ENCODE measurements at places on chromosomes 11 and 22.

DNA sequence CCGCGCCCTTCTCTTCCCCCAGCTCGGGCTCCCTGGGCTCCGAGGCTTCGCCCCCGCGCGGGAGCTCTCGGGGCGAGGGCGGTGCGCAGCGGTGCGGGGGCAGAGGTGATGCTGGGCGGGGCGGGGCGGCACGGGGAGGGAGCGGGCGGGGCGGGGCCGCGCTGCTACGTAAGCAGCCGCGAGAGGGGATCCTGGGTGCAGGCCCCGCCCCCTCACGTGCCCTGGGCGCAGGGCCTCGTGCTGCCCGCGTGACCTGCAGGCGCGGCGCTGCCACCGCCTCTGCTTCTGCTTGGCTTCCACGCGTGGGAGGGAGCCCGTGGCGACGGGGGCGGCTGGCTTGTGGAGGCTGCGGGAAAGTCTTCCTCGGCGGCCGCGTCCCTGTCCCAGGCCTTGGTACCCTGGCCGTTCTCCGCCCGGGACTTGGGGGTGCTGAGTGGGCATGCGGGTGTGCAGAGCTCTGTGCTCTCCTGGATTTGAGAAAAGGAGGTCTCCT, 132.6 kb upstream of the HSD17B12 start:
- no peak for DNase-seq

DNA sequence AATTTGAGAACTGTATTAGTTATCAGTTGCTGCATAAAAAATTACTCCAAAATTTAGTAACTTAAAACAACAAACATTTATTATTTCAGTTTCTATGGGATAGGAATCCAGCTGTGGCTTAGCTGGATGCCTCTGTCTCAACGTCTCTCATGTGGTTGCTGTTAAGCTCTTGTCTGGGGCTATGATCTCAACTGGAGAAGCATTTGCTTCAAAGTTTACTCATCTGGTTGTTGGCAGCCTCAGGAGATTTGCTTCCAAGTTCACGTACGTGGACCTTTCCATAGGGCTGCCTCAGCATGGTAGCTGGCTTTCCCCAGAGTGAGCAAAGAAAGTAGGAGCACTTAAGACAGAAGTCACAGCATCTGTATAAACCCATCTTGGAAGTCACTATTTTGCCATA, 144.9 kb upstream of the SESN3 start:
- no peak for DNase-seq

DNA sequence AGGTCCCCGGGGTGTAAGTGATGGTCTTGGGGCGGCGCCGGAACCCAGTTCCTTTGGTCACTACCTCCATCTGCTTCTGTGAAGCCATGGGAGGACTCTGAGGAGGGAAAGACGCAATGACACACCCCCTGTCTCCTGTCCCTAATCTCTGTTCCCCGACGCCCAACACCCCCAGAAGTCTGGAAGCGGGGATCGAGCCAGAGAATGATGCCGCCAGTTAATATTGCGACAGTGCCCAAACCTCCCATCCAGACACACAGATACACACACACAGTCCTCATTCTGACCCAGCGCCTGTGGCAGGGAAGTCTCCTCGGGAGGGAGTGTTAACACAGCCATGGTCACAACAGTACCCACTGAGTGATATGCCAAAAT, 352 bp downstream of the C22orf23 start:
- no peak for DNase-seq

DNA sequence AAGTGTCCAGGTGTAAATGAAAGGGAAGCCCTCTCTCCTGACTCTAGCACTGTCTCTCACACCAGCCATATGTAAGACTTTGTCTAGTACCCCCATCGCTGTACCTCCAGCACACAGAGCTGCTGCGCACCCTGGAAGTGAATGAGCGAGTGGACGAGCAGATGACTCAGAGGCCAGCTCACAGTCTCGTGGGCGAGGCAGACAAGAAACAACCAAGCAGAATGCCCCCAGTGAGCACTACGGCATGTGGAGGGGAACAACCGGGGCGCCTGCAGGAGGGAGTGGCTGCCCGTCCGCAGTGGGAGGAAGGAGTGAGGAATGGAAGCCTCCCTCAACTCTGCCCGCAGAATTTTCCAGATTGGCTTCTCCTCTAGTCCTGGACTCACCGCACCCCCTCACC, 46.4 kb downstream of the MCM5 start:
- no peak for DNase-seq

- no peak for DNase-seq
Observed at GRCh38 chr11:22674470-22675439, 8.3 kb downstream of the GAS2 start.

DNA sequence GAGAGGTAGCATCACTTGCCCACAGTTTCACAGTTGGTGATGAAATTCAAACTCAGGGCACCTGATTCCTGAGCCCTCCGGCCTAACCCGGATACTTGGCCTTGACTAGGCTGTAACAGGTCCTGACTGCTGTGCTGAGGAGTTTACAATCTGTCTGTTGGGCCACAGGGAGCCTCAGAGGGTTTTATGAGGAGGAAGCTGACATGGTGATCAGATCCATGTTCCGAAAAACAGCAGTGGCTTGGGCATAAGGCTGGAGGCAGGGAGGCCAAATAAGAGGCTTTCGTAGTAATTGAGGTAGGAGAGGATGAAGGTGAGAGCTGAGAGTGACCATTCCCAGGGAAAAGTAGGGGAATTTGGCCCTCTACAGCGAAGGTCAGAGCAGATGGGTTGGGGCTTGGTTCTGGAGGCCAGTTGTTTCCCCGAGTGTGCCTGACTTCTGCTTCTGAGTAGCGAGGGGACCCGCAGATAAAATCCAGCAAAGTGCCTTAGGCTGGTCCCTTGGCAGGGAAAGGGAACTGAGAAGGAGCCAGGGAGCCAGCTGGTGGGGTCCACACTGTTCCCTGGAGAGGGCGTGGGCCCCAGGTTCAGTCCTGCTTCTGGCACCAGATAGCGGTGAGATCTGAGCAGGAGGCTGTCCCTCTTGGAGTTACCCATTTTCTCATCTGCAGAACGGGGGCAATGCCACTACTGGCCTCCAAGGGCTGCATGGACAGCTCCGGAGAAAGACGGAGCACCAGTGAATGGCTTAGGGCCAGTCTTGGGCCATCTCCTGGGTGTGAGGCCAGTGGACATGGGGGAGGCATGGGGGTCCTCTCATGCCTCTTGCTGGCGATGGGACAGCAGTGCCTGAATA, 6.5 kb downstream of the PRDM11 start:
- DNase-seq: no peak

- no peak for DNase-seq
Observed at GRCh38 chr11:110198031-110198729, 98.2 kb downstream of the RDX start.

DNA sequence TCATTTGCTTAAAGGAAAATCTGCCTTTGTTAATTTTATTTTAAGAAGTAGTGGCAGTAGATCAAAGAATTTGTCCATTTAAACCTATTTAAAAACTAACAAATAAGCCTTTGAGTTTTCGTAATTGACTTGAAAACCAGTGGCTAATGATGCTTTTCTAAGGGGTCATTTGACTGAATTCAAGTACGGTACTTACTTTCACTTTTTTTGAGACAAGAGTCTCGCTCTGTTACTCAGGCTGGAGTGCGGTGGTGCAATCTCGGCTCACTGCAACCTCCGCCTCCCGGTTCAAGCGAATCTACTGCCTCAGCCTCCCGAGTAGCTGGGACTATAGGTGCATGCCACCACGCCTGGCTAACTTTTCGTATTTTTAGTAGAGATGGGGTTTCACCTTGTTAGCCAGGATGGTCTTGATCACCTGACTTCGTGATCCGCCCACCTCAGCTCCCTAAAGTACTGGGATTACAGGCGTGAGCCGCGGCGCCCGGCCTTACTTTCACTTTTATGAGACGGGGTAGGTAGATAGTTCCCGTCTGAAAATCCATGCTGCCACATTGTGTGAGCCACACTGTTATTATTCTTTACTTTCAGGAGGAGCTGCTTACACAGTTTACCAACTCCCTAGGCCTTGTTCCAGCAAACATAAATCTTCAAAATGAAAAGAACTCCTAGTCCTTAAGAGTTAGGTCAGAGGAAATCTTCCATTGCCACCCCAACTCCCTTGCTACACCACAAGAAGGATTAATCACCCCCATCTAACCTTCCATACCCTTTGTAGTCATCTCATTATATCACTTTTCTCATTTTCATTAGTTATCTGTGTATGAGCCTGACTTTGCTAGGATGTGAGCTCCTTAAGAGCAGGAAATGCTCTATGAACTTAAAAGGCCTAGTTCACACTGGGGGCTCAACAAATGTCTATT, 926.6 kb upstream of the CCDC90B start:
- DNase-seq: no peak

- no peak for DNase-seq
Observed at GRCh38 chr11:3340025-3340424, 38.9 kb downstream of the ZNF195 start.

Data from SW 1271 (cell line).